ENCODE measurements at places on chromosomes 4 and X. TPM values are rescaled to one million over a fixed set of nuclear protein-coding genes. Genes with fewer than 3 reads are reported as not detected.

- peak; percentile 21 for DNase-seq
Measured at GRCh38 chr4:102518703-102519131, 17.6 kb downstream of the NFKB1 start.

DNA sequence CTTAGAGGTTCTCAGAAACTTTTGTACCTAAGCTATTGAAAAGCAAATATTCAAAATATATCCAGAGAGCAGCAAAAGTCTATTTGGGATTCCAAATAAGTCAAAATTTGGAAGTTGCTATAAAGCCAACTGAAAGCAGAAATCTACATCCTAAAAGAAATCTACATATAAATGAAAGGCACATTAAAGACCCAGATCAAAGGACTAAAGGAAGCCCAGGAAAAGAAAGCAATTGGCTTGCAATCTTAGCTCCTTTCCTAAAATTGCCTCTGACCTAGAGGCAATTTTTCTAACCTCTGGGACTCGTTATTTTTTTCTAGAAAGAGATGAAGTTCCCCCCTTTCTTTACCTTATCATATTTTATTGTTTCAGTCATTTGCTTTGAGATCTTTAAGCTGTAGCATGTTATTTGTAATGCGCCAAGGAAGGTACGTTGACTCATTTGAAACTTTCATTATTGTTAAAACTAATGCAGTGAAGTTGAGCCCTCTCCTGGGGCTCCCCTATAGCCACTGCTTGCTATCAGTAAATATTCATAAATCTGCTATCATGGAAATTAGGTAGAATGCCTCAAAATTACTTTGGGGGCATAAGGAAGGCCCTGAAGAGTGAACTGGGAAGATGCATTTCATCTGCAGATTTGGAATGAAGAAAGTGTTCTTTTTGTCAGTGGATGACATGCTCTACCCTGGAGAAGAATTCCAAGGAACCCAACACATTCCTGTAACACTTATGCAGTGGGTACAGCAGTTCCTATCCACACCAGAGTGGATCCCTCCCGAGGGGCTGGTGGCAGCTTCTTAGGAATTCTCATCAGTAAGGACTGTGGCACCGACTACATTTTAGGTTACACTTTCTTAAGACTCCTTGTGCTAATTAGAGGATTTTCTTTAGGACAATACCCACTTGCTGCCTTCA is 177.8 kb upstream of the IGFBP7 start:
- no peak for DNase-seq

DNA sequence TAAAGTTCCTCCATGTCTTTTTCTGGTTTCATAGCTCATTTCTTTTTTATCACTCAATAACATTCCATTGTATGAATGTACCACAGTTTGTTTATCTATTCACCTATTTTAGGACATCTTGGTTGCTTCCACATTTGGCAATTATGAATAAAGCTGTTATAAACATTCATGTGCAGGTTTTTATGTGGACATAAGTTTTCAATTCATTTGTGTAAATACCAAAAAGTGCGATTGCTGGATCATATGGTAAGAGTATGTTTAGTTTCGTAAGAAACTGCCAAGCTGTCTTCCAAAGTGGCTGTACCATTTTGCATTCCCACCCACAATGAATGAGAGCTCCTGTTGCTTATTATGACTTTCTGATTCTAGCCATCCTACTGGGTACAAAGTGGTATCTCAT is 36.3 kb upstream of the ZFX start:
- no peak for DNase-seq

DNA sequence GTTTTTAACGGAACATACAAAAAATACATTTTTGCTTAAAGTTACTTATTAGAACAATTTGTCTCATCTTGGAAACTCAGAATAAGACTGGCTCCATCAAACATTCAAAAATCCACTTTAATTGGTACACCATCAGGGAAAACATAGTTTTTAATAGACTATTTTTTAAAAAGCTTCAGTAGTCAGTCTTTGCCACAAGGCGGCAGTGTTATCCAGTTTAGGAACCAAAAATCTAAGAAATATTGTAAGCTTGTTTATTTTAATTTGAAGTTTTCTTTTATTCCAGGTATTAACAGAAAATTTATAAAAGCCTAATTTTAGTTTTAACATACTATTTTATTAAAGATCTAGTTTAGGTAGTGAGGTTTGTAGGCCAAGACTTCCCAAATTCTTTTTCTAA is 107.7 kb downstream of the APOOL start:
- DNase-seq: peak; percentile 29

- DNase-seq: no peak
Measured at GRCh38 chrX:44428989-44429627, 85.6 kb upstream of the EFHC2 start.

- DNase-seq: no peak
Measured at GRCh38 chrX:126170720-126171119, 4.6 kb upstream of the DCAF12L2 start.

- DNase-seq: no peak
Measured at GRCh38 chrX:107323786-107324492, 117.5 kb downstream of the DNAAF6 start.

DNA sequence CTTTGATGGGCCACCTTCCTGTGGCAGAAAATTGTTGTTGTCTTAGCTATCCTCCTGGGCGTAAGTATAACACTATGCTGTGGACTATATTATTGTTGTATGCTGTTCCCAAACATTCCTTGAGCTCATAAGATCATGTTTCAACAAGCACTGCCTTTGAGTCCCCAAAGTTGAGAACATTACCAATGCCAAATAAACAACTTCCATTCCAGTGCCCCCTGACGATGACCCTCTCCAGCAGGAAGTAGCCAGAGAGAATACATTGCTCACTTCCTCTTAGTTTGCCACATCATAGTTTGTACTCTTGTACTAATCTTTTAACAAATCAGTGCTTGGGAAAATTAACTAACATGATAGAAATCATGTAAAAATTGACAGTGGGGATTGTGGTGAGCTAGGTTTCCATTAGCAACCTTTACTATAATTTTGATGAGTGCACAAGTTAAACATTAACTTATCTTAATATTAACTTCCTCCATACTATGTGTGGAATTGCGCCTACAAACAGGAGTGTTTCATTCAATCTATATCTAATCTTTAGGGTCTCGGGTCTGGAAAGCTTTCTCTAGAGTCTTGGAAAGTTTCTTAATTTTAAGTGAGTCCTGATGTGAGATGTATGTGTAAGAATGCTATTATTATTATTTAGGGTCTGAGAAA is 20.3 kb upstream of the DHX15 start:
- DNase-seq: no peak

GRCh38 chr4:63583007-63583406 is 826.2 kb downstream of the TECRL start:
- DNase-seq: no peak

DNA sequence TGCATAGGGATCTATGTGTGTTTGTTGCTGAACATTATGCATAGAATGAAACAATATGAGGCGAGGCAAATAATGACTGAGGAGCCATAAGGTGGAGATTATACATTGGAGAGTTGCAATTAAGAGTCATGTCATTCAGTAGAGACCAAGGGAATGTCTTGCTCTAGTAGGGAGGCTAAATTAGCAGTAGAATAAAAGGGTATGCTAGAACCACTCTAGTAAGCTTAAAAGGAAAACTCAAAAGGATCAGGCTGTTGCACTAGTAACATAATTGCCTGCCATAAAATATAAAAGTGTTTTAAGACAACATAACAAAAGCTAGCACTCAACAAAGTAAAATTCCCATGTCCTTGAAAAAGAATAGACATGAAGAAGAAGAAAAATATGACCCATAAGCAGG is 586.2 kb upstream of the DIAPH2 start:
- DNase-seq: no peak

- DNase-seq: no peak
Measured at GRCh38 chrX:9542106-9542760, 77.4 kb downstream of the TBL1X start.

GRCh38 chr4:165328708-165329107 is 1.2 kb downstream of the MSMO1 start:
- DNase-seq: peak; percentile 44

DNA sequence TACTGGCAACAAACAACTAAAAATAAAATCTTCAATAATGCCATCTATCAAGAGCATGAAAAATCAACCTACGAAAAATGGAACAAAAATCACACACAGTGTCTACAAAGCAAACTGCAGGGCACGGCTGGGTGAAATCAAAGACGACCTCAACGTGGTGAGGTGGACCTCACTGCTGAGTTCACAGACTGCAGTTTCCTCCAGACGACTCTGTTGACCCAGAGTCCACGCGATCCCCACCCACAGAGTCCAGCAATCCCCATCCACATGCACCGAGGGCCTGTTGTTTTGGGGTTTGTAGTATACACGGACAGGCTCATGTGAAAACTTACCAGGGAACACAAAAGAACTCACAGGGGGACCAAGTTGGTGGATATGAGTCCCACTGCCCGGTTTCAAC is 31.1 kb upstream of the GTPBP6 start:
- no peak for DNase-seq

DNA sequence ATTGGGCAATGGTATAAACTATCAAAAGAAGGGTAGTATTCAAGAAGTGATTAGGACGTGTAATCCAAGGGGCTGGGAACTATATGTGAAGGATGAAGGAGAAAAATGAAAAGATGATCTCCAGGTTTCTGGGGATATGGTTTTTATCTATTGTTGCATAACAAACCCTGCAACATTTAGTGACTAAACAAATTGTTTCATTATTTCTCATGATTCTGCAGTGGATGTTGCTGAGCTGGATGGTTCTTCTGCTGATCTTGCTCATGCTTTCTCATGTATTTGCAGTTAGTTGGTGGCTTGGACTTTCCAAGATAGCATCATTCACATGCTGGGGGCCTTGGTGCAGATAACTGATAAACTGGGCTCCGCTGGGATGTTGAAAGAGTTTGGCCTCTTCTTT is 29.1 kb downstream of the PHOX2B start:
- DNase-seq: no peak

DNA sequence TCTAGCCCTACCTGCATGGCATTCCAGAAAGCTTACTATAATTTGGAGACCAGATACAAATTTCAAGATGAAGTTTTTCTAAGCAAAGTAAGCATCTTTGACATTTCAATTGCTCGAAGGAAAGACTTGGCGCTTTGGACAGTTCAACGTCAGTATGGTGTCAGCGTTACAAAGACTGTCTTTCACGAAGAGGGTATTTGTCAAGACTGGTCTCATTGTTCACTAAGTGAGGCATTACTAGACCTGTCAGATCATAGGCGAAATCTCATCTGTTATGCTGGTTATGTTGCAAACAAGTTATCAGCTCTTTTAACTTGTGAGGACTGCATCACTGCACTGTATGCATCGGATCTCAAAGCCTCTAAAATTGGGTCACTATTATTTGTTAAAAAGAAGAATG is 17.6 kb downstream of the THAP9 start:
- no peak for DNase-seq

- DNase-seq: no peak
Measured at GRCh38 chr4:172945611-172946010, 223.0 kb upstream of the GALNT7 start.

DNA sequence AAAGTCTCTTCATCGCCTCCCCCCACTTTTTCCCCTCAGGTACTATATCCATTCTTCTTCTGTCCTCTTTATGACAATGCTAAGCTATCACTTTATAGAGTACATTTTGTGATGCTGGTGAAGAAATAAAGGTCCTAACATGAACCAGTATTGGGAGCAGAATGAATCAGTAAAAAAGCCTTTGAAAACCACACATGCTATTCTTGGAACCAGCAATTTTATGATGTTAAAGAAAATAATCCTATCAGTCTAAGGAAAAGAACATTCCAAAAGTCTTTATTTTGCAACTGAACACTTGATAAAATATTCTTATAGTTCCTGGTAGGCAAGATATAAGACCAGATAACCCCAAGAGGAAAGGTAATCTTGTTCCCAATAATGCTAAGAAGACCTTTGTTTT is 107.8 kb upstream of the MCF2 start:
- no peak for DNase-seq

DNA sequence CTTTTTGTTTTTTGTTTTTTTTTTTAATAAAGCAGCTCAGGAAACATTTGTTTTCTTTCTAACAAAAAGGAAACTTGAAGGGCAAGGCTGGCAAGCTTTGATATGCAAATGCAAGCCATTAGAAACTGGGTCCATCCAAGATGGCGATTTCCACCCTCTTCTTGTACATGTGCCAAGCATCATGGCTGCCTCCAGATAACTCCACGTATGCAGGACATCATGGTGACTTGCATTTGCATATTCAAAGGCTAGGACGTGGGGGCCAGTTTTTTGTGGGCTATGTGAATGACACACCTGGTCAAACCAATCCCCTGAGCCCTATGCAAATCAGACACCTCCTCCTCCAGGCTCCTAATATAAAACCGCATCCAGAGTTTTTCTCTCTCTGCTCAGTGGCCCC is 692.6 kb downstream of the FAM133A start:
- no peak for DNase-seq

DNA sequence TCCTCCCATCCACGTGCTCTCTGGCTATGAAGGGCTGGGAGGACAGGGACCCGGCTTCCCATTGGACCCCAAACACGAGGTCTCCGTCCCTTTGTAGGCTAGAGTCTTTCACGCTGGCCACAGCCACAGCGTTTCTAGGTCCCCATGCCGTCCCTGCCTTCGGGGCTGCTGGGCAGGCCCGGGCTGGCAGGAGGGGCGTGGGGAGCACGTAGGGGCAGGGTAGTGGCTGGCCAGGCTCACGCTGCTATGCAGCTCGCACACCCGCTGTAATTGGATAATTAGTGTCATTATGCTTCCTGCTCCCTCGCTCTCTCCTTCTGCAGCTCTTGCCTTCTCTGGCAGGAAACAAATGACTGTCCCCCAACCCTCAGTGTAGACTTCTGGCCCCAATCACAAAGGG is 9.8 kb downstream of the ATP2B3 start:
- DNase-seq: no peak

DNA sequence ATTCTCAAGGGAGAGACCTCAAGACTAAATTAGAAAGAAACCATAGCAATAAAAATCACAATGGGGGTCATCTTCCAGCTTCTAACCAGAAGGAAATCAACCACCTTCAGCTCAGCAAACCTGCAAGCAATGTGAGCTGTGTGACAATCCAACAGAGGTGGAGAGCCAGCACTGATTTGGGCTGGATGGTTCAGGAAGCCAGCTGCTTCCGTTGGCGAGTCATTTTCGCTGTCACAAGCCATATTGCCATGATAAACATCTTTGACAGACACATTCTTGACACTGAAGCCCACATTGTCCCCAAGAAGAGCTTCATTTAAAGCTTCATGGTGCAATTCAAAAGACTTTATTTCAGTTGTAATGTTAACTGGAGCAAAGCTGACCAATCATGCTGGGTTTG is 22.7 kb downstream of the F8A1 start:
- DNase-seq: no peak

PPP2R2C gene
- 1.4 TPM for total RNA-seq

TMEM144 gene
- total RNA-seq: 40.4 TPM

CSAG1 gene
- total RNA-seq: not detected

TBL1X gene
- 17.4 TPM for total RNA-seq

CLDN34 gene
- not detected for total RNA-seq

ARMCX4 gene
- total RNA-seq: 3.1 TPM
